Activated gamma-delta T cell treated with Interleukin-2 at 50 U/mL for 16 hours (primary cell): ENCODE measurements at places on chromosomes 4 and X.

DNA sequence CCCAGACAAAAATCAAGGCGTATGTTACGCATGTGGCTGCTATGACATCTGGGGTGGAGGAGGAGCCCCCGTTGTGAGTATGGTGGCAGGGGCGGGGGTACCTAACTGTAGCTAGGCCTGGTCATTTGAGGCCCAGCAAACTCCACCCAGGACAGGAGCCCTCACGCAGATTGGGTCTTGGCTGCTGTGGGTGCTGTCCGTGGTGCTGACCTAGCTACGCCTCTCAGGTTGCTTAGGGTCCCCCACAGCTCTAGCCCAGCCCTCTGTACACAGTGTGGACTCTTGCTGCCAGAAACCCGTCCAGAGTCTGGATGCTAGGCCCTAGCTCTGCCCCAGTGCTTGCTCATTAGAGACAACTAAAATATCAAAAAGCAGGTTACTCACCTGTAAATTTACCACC, 146.7 kb upstream of the PSAPL1 start:
- DNase-seq: no peak

DNA sequence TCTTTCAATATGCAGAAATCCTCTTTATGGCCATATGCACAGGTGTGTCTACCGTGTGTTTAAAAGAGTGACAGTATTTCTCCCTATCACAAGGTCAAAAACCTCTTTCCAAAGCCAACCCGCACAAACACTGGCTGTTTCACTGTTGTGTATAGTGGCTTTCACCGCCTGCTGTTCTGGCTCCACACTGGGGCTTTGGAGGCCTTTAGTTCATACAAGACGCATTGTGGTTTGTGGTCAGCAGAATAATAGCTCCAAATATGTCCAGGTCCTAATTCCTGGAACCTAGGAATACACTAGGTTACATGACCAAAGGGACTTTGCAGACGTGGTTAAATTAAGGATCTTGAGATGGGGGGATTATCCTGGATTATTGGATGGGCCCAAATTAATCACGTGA, 40.7 kb upstream of the FAM9A start:
- no peak for DNase-seq

DNA sequence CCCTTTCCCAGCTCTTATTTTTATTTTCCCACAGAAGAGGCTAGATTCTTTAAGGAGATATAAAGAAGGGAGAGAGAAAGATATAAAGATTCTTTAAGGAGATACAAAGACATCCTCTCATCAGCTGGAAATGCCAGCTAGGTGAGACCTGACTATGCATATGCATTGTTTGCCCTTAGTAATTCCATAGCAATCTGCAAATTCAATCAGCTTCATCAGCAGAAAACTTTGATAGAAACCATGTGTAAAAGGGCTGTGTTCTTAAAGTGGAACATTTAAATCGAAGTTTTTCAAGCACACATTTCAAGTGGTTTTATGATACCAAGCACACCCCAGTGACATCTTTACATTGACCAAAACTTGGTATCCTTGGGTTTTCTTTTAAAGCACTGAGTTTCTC, 24.1 kb downstream of the FHL1 start:
- DNase-seq: no peak

DNA sequence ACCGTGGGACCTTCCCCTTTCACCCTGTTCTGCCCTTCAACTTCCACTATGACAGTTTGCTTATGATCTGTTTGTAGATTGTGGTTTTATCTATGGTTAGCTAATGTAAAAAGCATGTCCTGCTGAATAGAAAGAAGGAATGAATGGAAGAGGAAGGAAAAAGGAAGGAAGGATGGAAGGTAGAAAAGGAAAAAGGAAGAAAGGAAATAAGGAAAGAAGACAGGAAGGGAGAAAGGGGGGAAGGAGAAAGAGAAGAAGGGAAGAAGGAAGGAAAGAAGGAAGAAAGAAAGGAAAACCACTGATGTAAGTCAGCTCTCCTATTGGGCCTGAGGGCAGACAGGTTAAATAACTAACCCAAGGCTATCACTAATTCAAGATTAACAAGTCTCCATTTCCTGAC, 319.1 kb upstream of the KLF3 start:
- no peak for DNase-seq

GRCh38 chr4:147496500-147496899, 15.6 kb downstream of the EDNRA start:
- DNase-seq: no peak

- DNase-seq: no peak
Observed at GRCh38 chr4:81631958-81632441, 160.3 kb upstream of the RASGEF1B start.

DNA sequence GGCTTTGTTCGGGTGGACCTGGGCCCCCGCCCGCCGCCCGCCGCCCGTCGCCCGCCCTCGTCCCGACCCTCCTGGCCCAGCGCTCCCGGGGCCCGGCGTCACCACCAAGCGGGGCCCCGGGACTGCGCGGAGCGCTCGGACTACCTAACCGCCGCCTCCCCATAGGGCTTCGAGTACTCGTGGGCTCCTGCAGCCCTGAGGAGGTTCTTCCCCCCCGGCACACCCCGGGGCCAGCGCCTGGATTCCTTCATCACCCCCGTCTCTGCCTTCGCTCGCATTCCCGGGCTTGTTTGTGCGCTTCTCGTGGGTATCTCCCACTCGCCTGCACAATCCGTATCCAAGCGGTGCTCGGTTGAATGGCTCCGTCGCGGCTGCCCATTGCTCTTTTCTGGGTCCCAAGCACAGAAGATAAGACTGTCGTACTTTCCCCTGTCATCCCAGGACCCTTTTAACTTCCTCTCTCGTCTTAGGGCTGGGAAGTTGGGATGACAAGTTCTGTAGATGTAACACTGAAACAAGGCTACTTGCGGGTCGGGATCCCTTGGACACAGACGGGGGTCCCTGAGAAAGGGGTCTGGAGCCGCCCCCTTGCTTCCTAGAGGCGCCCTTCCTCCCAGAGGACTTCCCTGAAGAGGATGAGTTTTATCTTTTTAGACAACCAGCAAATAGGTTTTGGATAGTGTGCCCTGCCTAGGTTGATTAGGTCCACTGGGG, 565 bp downstream of the MOB1B start:
- DNase-seq: peak; percentile 16

- DNase-seq: no peak
Observed at GRCh38 chr4:8708401-8709021, 115.9 kb downstream of the CPZ start.

DNA sequence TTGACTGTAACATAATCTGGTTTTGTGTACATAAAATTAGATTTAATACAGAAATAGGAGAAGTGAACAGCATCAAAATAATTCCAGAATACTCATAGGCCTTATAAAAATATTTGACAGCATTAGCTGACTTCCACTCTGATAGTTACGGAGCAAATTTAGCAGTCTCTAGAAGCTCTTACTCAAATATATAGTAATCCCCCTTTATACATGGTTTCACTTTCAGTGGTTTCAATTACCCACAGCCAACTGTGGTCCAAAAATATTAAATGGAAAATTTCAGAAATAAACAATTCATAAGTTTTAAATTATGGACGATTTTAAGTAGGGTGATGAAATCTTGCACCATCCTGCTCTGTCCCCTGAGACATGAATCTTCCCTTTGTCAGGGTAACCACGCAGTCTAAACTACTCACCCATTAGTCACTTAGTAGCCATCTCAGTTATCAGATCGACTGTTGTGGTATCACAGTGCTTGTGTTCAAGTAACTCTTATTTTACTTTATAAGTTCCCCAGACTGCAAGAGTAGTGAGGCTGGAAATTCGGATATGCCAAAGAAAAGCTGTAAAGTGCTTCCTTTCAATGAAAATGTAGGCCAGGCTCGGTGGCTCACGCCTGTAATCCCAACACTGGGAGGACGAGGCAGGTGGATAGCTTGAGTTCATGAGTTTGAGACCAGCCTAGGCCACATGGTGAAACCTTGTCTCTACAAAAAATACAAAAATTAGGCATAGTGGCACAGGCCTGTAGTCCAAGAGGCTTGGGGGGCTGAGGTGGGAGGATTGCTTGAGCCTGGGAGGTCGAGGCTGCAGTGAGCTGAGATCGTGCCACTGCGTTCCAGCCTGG, 17.2 kb upstream of the RTL9 start:
- no peak for DNase-seq

DNA sequence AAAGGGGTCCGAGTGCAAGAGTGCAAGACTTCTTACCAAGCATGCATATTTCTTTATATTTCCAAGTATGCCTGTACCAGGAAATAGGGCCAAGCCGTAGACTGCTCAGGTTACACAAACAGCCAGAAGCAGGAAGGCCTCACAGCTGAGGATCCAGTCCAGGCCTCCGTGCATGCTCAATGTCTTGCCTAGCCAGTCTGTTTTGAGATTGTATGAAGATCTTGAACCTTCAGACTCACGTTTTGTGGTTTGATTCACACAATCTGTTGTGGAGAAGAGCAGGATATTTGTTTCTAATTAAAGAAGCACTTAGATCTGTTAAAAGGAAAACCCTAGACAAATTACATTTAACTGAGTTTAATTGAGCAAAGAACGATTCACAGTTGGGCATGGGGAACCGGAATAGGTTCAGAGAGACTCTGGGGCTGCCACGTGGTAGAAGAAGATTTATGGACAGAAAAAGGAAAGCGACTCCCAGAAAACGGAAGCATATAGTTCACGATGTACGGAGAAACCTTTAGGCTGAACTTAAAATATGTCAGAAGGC, 1.2 kb downstream of the MGST2 start:
- DNase-seq: no peak

DNA sequence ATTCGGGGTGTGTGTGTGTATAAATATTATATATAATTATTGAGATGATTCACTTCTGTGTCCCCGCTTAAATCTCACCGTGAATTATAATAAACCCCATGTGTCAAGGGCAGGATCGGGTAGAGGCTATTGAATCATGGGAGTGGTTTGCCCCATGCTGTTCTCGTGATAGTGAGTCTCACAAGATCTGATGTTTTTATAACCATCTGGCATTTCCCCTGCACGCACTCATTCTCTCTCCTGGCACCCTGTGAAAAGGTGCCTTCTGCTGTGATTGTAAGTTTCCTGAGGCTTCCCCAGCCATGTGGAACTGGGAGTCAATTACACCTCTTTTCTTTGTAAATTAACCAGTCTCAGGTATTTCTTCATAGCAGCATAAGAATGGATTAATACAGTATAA, 851.4 kb upstream of the AGA start:
- DNase-seq: no peak

GRCh38 chr4:123522646-123523045, 126.1 kb downstream of the SPRY1 start:
- no peak for DNase-seq

DNA sequence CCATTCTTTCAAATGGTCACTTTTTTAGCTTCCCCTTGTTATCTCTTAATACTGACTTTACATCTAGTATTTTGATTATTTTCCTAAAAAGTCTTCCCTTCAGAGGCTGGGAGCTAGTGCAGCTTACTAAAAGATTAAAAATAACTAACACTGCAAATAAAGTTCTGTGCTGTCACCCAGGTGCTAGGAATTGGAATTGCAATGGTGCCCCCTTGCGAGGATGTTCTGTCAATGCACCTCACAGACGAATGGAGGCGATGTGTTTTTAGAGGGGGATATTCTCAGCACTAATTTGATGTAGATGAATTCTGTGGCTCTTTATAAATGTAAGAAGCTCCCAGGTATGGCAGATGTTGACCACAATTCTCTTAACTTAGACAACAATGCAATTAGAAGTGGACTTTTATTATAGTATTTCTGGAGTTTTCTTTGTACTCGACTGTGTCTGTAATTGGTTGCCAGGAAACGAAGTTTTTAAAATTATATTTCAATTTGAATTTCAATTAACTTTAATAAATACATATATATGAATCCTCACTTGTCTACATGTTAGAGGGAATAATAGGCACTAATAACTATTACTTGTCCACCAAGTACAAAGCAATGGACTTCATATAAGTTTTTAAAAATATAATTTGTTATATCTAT, 22.0 kb upstream of the SMIM31 start:
- DNase-seq: peak; percentile 19

DNA sequence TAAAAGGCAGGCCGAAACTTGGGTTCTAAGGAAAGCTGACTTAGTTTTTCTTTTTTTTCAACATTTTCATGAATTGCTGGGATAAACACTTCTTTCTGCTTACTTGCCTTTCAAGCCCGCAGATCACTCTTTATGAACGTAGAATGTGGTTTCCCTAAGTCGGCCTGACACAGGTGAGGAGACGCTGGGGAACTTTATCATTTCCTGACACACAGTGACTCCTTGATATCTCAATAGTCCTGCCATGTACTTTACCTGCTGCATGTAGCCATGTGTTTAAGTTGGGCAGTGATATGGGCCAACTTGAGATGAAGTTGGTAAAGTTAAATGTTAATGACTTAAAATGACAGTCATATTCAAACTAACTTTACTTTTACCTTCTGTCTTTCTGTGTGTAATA, 26.6 kb upstream of the SNCA start:
- no peak for DNase-seq

DNA sequence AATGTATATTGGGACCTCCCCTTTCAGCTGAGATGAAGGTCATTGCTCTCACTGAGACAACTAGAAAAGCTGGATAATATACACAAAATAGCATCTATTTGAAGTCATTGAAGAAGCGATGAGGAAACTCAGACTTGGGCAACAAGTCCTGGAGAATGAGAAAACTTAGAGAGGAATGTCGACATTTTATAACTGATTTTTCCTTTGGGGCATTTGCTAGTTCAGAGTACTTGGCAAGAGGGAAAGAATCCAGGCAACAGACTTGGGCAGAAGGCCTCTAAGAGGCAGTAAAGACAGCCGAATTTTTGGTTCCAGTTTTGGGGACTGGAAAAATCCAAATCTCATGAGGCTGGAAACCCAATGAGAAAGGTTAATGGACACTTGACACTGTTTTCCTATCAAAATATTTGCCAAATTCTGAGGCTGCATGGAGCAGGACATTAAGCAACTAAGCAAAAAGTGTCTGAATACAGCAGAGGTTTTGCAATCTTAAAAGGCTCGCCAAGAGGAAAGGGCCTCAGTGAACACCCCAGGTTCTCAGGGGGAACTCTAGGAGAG, 21.0 kb upstream of the ANXA5 start:
- no peak for DNase-seq

DNA sequence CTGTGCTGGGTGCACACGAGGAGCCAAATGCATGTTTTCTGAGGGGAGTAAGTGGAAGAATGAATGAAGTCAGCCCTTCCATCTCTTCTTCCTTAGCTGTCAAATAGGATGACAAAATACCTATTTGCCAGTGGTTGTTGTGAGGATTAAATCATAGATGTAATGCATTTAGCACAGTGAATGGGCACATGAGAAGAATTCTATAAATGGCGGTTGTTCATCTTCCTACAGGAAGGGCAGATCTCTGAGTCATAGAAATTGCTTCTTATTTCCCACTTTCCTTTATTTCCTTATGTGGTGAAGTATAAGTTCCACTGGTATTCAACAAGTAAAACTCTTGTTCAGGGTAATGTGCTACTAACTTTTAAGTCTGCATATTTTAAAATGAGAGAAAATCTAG, 83.1 kb downstream of the SORBS2 start:
- DNase-seq: no peak
